ENCODE measurements at places on chromosomes 5 and 9. TPM values are rescaled to one million over a fixed set of nuclear protein-coding genes. Genes with fewer than 3 reads are reported as not detected.

The OSTF1 gene
- 5.0 TPM for total RNA-seq

- peaks cover 3% of the 10 kb centered on the region for H3K36me3 ChIP-seq
- no peak overlapping the region for H3K27ac ChIP-seq
- DNase-seq = no peak
- H3K4me3 ChIP-seq = no peak overlapping the region
Measured at GRCh38 chr9:7828334-7828733, 28.8 kb upstream of the DMAC1 start.

The IFNK gene
- total RNA-seq = not detected

DNA sequence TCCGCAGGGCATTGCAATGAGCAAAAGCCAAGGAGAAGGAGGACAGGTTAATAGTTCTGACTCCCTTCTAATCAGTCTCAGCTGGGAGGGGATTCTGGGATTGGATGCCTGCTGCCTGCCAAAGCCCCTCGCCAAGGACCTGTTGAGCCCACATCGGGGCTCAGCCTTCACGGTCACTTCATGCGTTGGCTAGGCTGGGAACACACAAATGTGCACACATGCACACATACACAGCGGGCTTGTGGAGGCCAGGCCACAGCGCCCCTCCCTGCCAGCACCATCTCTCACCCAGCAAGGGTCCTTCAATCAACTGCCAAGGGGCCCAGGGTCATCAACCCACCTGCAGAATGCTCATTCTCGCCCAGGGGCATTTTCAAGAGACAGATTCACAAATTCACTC is 113.9 kb downstream of the C5orf15 start:
- peaks cover 2% of the 10 kb centered on the region for H3K36me3 ChIP-seq
- peaks cover 5% of the 10 kb centered on the region for H3K4me1 ChIP-seq
- H3K27ac ChIP-seq = no peak overlapping the region
- no peak for DNase-seq

DNA sequence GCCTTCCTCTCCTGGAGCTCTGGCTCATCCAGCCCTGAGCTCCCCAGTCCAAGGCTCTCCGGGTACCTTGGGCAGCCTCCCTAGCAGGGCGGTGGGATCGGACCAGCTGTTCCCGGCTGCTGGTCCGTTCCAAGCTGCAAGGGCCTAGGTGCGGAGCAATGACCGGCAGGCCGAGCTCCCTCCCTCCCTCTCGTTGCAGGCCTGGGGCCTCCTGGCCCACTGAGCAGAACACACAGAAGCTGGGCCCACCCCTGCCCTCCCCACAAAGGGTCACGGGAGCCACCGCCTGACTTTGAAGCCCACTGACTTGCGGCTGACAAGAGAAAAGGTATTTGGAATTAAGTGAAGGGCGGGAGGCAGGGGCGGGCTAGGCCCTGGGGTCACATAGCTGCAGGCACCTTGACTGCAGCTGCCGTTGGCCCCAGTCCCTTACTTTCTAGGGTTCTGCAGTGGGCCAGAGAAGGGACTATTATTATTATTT is 104.7 kb upstream of the IER5L start:
- H3K4me1 ChIP-seq = peaks cover 46% of the 10 kb centered on the region
- H3K36me3 ChIP-seq = no peaks in the 10 kb centered on the region
- no peaks in the 10 kb centered on the region for H3K27me3 ChIP-seq
